ENCODE measurements at places on chromosomes 5 and 9.

DNA sequence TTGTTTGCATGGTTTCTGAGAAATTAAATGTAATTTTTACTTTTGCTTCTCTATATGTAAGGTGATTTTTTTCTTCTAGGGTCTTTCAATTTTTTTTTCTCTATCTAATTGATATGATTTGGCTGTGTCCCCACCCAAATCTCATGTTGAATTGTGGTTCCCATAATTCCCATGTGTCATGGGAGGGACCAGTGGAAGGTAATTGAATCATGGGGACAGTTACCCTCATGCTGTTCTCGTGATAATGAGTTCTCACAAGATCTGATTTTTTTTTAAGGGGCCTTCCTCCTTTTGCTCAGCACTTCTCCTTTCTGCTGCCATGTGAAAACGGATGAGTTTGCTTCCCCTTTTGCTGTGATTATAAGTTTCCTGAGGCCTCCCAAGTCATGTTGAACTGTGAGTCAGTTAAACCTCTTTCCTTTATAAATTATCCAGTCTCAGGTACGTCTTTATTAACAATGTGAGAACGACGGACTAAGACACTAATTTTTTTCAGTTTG lies 150.8 kb downstream of the MTRR start:
- no peak for DNase-seq

- no peak for DNase-seq
These were observed 91.8 kb downstream of the PDE8B start for GRCh38 chr5:77302247-77302646.

GRCh38 chr5:52893863-52894262 lies 95.3 kb upstream of the ITGA2 start:
- no peak for DNase-seq

GRCh38 chr9:13758936-13759335 lies 479.4 kb upstream of the MPDZ start:
- peak; percentile 70 for DNase-seq

DNA sequence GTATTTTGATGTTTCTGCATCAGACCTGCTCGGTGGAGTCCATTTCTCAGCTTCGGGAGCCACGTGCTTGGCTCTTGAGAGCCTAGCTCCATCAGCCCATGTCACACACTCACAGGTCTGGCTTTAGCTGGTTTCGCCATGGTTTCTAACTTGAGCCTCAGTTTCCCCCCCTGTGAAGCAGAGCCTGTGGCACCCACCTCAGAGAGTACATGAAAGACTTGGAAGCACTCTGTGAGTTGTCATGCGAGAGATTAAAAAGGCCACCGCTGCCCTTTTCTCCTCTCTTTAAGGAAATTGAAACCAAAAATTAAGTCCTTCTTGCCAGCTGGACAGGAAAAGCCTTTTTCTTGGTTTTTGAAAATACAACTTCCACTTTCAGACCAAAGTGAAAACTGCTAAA lies 8.8 kb downstream of the TENT4A start:
- no peak for DNase-seq

DNA sequence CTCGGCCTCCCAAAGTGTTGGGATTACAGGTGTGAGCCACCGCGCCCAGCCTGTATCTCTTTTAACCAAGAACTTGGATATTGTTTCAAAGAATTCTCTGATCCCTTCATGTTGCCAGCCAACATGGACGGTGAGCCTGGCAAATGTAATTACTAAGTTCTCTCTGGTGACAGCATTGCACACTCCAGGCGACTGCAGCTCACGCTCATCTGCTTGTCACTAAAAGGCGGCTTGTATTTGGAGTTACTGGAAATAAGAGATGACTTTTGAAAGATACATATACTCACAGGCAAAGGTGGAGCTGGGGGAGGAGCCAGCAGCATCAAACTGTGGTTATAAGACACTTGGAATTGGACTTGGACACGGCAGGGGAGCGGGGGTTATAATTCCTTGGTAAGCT lies 172.3 kb downstream of the SLIT3 start:
- DNase-seq, result peak; percentile 37

- no peak for DNase-seq
These were observed 20.5 kb downstream of the SMIM15 start for GRCh38 chr5:61141801-61142200.

GRCh38 chr5:36740259-36740898 lies 134.0 kb downstream of the SLC1A3 start:
- no peak for DNase-seq

DNA sequence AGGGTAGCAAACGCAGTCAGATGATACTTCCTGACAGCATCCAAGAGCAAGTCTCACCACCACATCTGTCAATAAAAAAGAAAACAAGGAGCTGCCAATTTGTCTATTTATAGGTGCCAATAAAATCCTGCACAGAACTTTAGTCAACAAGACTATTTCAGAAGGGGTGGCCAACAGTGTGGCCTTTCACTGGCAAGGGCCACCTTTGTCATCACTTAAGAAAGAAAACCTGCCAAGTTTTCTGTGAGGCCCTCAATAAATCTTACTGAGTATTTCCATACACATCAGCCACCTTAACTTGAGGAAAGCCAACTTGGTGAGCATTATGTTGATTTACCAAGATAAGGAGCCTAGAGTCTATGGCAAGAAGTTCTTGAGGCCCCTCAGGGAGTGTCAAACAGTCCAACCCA lies 312.3 kb downstream of the ENC1 start:
- no peak for DNase-seq

- no peak for DNase-seq
These were observed 246.4 kb downstream of the PJA2 start for GRCh38 chr5:109163336-109163735.

GRCh38 chr5:39541920-39542319 lies 117.1 kb upstream of the DAB2 start:
- DNase-seq, result no peak

GRCh38 chr9:34502471-34502870 lies 20.3 kb downstream of the ENHO start:
- DNase-seq, result no peak

All from left ventricle myocardium superior (tissue), 1 donor.